ENCODE measurements at places on chromosomes 16 and 17.
A peak's percentile ranks its signal among the peaks of the same experiment; 100 is the strongest.

DNA sequence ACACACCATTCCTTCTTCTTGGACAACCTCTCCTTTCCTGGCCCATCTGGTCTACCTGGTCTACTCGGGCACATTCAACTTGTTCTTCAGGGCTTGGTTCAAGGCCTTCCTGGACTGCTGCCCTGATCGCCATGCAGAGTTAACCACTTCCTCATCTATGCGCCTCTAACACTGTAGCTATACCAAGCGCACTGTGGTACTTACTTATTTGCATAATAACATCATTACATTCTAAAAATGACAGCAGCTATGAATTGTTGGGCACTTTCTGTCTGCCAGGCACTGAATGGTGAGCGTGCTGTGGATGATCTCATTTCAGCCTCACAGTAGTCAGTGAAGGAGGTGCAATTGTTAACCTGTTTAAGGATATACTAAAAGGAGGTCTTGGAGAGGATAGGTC is 66.9 kb upstream of the SDK2 start:
- DNase-seq = no peak

GRCh38 chr17:42608305-42609181 is 631 bp downstream of the RETREG3 start:
- peak; percentile 25 for DNase-seq

- no peak for DNase-seq
These were observed 104.0 kb downstream of the BRIP1 start for GRCh38 chr17:61759362-61759761.

GRCh38 chr17:39002991-39003715 is 36.0 kb upstream of the FBXO47 start:
- peak; percentile 41 for DNase-seq

DNA sequence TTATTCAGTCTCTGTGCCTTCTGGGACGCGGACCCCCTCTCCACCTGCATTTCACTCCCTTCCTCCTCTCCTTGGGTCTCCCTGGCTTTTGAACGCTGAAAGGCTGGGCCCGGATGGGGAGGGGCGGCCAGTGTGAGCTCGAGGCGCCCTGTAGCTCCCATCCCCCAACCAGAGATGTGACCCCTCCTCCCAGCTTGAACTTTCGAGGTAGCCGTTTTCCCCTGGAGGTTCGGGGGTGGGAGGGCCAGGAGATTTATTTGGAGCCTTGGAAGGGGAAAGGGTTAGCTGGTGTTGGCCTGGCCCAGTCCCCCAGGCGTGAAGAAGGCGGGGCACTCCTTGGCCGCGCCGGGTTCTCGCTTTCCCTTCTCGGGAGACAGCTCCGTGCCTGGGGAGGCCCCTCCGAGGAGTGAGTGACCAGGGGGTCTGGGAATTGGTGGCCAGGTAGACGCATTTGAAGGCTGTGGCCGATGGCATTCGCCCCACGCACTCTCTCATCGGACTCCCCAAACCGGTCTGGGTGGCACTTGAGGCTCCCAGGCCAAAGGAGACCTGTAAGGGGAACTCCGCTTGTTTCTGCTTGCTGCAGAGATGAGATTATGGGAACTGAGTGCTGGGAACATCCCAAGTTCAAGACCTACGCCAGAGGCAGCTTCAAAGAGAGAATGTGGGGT is 942 bp downstream of the LDAF1 start:
- DNase-seq = peak; percentile 19

GRCh38 chr16:10493276-10493675 is 87.1 kb downstream of the EMP2 start:
- DNase-seq = no peak

- DNase-seq = no peak
These were observed 64.1 kb upstream of the TRAP1 start for GRCh38 chr16:3781421-3781820.
